Sigmoid colon (tissue), 7 donors: ENCODE measurements at places on chromosomes 2 and 18.

- no peak for DNase-seq
Measured at GRCh38 chr2:194252127-194252526, 1404.9 kb upstream of the SLC39A10 start.

DNA sequence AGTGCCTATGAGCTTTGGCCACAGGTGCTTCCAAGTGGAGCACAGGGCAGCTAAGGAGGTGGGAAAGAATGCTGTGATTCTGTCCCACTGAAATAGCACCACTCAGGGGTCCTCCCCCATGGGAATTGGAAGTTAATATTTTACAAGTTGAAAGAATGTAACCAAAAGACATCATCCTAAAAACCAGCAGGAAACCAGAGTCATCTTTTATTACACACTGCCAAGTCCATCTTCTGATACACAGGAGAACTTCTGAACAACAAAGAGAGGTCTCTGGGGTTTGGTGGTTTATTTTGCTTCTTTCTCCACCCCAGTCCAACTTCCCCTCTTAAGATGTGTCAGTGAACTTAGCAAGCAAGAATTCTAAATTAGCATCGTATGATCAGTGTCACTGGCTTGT lies 47.7 kb downstream of the COLEC12 start:
- no peak for DNase-seq

DNA sequence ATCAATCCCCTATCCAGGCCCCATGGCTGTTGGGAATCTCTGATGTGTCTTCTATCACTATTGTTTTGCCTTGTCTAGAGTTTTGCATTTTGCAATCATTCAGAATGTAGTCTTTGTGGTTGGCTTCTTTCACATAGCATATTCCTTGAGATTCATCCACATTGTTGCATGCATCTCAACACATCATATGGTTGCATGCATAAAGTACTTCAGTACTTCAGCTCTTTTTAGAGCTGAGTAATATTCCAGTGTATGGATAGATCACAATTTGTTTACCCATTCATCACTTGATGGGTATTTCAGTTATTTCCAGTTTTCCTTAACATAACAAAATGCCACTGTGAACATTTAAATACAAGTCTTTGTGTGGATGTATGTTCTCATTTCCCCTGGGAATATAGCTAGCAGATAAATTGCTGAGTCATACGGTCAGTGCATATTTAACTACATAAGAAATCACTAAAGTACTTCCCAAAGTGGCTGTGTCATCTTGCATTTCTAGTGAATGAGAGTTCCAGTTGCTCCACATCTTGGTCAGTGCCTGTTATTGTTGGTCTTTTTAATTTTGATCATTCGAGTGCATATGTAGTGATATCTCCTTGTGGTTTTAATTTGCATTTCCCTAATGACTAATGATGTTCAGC lies 138.8 kb downstream of the BCL11A start:
- no peak for DNase-seq

GRCh38 chr2:48424356-48424755 lies 105.6 kb upstream of the STON1 start:
- no peak for DNase-seq

- DNase-seq, result no peak
Measured at GRCh38 chr2:2464643-2465042, 133.6 kb upstream of the MYT1L start.

DNA sequence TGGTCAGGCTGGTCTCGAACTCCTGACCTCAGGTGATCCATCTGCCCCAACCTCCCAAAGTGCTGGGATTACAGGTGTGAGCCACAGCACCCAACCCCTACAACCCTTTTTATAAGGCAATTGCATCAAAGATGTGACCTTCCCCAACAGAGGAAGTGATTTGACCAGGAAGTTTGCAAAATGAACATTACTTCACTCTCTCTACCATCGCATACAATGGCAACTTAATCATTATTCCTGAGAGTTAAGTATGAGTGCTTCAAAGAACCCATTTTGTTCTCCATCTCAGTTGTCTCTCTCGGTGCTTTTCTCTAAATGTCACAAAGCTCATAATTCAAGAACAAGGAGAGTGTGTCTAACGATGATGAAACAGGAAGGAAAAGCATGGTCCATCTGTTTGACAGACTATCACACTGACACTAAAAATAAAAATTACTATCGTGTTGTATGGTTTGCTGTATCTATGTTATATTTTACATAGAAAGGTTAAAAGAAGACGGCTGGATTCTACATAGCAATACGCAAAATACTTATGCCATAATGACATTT lies 18.1 kb upstream of the CREG2 start:
- DNase-seq, result no peak

DNA sequence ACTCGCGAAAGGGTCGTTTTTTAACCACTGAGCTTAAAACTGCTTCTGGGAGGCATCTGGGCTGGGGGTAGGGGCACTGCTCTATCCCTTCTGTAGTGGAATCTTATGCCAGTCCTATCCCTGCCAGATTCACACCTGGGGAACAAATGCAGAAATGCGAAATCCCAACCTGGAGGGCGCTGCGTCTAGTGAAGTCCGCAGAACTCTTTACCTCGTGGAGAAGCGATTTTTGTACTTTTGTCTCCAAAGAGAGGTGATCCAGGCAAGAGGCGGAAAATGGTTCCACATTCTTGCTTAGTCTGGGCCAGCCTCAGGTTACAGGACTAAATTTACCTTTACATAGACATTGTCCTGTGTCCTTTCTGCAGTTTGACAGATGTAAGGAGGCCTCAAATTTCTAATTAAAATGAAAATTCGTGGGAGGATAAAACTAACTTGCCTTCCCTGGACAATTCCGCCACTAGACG lies 10.4 kb downstream of the TBR1 start:
- DNase-seq, result no peak

DNA sequence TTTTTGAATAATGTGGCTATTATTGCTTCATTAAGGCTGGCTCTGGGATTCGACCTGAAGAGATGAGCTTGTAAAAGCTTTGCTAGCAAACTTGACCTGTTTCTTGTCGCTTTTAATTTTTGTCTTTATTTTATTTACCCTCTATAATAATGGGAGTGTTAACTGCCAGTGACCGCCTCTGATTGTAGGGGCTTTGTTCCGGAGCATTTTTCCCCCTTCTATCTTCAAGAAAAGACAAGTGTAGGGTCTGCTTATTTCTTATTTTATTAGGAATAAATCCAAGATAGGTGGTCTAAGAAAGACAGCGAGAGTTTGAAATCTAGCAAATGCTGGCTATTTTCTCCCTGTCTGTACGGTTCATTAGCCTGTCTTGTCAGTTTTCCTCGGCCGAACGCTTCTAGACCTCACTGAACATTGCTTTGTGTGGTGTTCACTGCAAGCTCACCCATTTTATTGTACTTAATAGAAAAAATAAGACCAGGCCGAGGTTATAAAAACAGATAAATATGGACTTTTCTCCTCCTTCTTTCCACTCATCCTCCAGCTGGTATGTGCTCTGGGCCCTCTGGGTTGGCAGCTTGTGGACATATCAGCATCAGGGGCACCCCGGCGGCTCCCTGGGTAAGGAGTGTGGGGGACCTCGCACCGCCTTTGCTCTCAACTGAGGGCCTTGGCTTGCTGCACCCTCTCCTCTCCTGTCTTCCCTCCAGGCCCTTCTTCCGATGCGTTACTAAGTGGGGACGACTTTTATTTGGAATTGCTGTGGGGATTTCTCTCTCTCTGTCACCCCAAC lies 8.5 kb downstream of the MEIS1 start:
- DNase-seq, result peak; percentile 71

- DNase-seq, result no peak
Measured at GRCh38 chr2:165173215-165173614, 30.6 kb downstream of the SCN3A start.

DNA sequence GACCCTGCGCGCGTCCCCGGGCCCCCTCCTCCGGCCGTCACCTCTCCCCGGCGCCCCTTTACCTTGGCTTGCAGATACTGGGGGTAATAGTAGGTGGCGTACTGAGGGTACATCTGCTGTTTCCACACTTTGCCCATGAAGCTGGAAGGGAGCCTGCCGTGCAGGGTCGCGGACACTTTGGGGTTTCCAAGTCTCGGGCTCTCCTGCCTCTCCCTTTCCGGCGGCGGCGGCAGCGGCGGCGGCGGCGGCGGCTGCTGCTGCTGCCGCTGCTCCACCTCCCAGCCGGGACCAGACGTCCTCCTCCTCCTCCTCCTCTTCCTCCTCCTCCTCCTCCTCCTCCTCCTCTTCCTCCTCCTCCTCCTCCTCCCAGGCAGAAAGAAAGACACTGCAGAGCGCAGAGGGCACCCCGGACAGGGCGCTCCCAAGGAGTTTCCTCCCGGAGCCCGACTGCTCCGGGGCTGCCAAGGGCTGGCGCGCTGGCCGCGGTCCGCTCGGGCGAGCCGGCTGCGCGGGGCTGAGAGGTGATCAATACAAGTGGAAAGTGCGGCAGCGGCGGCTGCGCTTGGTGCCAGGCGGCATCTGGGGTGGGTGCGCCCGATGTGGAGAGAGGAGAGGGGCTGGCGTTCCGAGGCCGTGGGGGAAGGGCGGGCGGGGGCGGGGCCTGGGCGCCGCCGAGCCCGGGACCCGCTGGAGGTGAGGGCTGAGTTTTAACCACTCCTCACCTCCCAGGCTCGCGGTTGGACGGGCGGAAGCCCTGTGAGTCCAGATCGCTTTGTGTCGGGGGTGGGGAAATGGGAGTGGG lies at the start of gene RBMS1:
Gene RBMS1 (minus strand): TSS at position 581 of the 802 bp plus-strand sequence. CDS start 444 bp downstream, at position 137.
- DNase-seq, result peak; percentile 83

DNA sequence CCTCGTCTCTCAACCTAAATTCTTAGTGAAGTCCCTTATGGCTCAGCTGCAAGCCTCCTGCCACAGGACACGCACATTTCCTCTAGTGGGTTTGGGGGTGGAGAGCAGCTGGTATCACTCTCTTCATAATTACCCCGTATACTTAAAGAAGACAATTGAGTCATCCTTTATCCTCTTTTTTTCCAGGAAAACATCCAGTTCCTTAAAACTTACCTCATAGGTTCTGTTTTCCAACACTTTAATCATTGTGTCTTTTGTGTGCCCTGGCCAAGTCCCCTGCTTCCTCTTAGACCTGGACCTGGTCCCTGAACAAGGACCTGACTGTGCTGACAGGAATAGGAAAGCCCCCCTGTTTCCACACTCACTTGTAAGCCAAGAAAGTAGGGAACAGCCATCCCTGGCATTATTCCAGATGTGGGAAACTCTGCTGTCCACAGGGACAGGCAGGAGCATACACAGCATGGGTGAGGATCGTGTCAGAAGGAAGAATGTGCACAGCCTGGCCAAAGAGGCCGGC lies 42.3 kb upstream of the MYO1B start:
- DNase-seq, result peak; percentile 74

GRCh38 chr2:147910990-147911473 lies 66.2 kb downstream of the ACVR2A start:
- no peak for DNase-seq

GRCh38 chr18:48563027-48563426 lies 24.2 kb downstream of the CTIF start:
- DNase-seq, result no peak

- DNase-seq, result no peak
Measured at GRCh38 chr2:206533977-206534376, 90.6 kb downstream of the ADAM23 start.

- DNase-seq, result no peak
Measured at GRCh38 chr18:59996370-59996966, 96.7 kb downstream of the PMAIP1 start.

DNA sequence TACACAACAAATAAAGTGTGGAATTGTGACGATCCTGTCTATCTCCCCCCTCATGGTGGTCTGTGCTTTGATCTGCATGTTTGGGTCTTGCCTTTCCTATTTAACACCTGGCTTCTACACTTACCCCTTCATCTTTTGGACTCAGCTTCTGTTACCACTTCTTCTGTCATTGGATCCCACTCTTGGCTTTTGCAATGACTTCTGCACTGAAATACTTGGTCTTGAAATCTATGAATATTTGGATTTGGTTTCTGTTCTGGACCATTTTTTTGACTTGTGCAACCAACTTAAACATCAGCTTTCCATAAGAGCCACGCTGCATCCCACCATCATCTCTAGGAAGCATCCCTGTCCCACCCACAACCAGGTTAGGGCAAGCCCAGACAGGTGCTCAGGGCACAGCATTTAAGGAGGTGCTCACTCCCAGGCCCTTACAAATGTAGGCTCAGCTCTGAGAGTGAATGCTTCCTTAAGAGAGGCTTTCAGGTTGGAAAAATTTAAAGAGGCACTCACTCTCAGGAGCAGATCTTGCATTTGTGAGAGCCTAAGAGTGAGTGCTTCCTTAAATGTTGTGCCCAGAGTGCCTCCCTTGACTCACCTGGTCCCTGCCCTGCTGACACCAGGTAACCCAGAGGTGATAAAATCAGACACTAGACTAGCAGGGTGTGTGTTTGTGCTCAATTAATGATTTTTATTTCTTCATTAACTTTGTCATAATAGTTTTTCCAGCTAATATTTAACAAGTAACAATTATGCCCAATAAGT lies 124.5 kb upstream of the SH3BP4 start:
- no peak for DNase-seq

DNA sequence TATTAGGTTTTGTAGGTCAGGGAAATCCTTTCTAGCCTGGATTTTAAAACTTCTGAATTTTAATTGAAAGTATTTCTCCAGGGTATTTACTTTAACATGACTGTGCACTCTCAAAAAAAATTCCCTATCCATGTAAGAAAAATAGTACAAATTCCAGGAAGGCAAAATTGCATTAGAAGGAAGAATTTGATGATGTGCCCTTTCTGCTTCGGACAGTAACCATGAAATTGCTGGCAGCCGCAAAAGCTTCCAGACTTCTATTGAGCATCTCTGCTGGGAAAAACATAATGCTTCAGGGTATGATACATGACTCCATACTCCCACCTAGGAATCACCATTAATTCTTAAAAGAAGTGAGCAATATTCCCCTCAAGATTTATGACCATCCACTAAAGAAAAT lies 17.2 kb upstream of the KLF7 start:
- DNase-seq, result no peak

- DNase-seq, result no peak
Measured at GRCh38 chr2:201715459-201715858, 17.0 kb upstream of the MPP4 start.

- DNase-seq, result no peak
Measured at GRCh38 chr2:126894585-126895182, 4.0 kb upstream of the TEX51 start.

DNA sequence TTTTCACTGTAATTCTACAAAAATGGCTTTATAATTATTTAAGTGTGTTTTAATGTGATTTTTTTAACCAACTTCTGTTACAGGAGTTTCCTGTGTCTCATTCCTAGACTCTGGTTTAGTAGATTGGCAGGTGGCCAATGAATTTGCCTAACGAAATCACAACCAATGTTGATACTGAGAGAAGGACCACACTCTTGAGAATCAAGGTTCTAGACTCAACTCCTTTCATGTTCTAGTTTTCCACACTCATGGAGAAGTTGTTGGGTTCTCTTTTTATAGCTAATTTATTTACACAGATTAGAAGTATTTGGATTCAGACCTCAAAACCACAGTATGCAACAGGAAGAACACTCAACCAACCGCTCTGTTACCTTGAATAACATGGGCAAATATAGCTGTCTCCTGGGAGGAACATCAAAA lies 22.6 kb upstream of the USP34 start:
- DNase-seq, result no peak

GRCh38 chr2:20456636-20457426 lies 10.0 kb downstream of the RHOB start:
- DNase-seq, result no peak

GRCh38 chr2:219633276-219634065 lies 6.0 kb downstream of the SLC4A3 start:
- no peak for DNase-seq
